ENCODE measurements at places on chromosomes 2 and 18. TPM values are rescaled to one million over a fixed set of nuclear protein-coding genes. Genes with fewer than 3 reads are reported as not detected.

DNA sequence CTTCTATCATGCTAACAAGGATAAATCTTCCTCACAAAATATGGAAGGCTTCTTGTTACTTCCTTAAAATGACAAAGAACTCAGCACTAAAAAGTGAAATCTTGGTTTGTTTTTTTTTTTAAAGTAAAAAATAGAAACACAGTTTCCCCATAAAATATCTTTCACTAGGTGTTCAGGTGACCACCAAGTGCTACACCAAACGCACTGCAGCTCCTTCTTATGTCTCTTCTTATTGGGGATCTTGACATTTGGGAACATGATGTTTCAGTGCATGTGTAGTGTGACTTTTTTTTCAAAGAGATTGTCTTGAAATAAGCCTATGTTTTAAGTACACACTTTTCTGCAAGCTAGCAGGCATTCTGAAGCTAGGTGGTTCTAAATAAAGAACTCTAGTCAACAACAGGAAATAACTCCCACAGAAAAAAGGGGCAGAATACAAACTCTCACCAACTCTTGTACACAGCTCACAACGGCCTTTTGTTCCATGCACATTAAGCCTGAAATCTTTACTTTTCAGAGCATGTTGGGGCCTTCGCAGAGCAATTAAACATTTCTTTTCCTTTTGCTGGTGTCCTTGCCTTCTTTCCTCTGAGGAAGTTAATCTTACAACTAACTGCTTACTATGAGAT is 13.2 kb upstream of the SERTAD2 start:
- H3K27ac ChIP-seq = no peak overlapping the region
- no peaks in the 10 kb centered on the region for H3K27me3 ChIP-seq
- DNase-seq = no peak
- H3K4me3 ChIP-seq = no peak overlapping the region
- H3K36me3 ChIP-seq = no peaks in the 10 kb centered on the region

The SLC16A14 gene
- 0.68 TPM for total RNA-seq

- H3K36me3 ChIP-seq = no peaks in the 10 kb centered on the region
- no peak overlapping the region for H3K27ac ChIP-seq
- no peak overlapping the region for H3K4me3 ChIP-seq
- peaks cover 6% of the 10 kb centered on the region for H3K27me3 ChIP-seq
- H3K4me1 ChIP-seq = no peaks in the 10 kb centered on the region
Observed at GRCh38 chr2:71550801-71551630, 97.7 kb downstream of the DYSF start.

The CCDC85A gene
- total RNA-seq = 1.1 TPM

The CEP68 gene
- 32.2 TPM for total RNA-seq

The PDE1A gene
- 0.75 TPM for total RNA-seq

GRCh38 chr2:53312721-53313120 is 454.9 kb upstream of the CHAC2 start:
- H3K36me3 ChIP-seq = no peaks in the 10 kb centered on the region
- H3K4me3 ChIP-seq = no peak overlapping the region
- H3K4me1 ChIP-seq = no peaks in the 10 kb centered on the region
- H3K27me3 ChIP-seq = no peaks in the 10 kb centered on the region

DNA sequence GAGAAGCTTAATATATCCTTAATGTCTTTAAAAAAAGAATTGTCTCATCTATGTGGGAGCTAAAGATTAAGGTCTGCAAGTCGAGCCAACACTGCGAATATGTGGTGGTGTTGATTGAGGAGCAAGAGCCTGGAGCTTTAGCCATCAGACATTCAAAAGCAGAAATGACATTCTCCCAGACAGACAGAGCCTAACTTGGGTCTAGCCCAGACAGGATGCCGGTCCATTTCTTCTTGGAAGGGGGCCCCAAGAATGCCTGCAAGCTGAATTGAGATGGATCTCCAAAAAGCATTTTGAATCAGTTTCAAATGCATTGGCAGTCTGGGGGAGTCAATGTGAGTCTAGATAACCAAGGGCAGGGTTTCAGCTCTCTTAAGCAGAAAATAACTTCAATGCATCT is 30.1 kb upstream of the EML4 start:
- no peaks in the 10 kb centered on the region for H3K36me3 ChIP-seq
- peak overlapping the region; percentile 10 for H3K27ac ChIP-seq
- no peaks in the 10 kb centered on the region for H3K27me3 ChIP-seq
- H3K4me1 ChIP-seq = peaks cover 18% of the 10 kb centered on the region
- DNase-seq = no peak
